Nephron progenitor cell (in vitro differentiated cells): ENCODE measurements at places on chromosomes 4 and X.

DNA sequence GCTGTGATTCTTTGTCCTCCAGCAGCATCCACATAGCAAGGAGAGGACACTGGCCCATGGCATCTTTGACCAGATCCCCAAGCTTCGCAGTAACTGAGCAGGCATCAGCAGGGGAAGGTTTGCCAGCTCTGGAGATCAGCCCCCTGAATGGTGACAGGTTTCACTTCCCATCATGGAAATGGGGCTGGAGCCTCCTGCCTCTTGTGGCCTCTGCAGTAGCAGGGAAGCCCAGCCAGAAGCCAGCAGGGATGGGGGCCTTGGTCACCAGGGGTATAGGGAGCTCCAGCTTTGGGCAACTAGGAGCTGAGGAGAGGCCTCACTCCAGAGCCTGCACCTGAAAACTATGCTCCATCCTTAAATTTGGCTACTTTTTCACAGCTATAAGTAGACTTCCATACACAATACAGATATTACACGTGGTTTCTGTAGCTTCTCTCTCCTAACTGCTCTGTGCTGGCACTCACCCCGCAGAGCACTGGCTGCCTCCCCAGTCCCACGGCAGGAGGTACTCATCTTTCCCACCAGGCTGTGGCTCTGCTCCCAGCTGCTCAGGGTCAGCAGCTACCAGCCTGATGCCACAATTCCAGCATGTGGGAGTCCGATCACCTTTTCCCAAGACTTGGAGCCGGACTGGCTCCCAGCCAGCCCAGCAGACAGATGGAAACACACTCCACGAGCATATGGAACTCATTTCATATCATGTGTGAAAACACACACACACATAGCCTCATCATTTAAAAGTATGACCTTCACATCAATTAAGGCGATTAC is 2.8 kb downstream of the TMEM271 start:
- DNase-seq = no peak

DNA sequence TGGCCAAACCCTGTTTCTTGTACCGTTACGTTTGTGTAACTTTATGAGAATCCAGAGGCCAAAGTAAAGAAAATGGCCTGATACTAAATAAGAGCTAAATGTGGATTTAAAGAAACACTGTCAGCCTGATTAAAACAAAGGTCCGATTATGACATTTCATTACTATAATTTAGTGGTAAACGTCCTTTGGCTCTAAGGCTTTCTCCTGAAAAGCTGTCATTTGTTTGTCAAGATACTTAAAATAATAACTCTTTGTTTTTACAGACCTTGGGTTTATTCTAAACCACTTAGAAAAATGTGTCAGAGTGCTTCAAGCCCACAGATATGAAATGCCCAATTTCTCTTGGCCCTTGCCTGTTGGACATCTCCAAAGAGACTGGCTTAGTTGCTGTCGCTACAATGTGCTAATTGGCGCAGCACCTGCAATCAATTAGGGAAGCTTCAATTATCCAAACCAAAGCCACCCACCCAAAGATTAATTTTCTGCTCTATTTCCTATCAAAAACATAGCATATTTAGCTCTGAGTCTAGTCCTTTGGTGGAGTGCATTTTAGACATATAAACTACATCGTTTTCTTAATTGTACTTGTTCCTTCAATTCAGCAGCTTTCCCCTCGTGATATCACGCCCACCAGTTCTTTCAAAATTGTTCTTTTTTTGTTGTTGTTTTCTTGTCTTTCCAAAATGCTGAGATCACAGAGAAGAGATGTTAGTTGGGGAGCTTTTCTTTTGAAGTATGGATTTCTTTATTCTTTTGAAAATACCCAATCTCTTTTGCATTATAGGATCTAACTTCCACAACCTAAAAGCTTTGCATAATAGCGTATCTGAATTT is 13.6 kb downstream of the SMIM20 start:
- DNase-seq = no peak

DNA sequence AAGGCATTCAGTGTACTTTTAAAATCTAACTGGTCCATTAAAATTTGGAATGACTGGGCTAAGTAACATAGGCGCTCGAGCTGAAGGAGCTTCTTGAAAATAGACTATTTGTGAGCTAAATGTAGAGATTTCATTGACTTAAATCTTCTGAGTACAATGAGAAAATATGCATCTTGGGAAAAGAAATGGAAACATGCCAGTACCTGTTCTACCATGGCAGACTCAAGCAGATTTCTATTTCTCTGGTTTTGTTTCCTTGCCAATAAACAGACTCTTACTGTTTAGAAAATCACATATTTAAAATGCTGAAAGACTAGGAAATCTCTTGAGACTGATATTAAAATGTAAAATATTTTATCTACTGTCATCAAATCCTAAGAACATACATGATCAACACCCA is 678.1 kb downstream of the FAT4 start:
- DNase-seq = no peak

- DNase-seq = no peak
These were observed 33.6 kb downstream of the RPGR start for GRCh38 chrX:38293741-38294140.

DNA sequence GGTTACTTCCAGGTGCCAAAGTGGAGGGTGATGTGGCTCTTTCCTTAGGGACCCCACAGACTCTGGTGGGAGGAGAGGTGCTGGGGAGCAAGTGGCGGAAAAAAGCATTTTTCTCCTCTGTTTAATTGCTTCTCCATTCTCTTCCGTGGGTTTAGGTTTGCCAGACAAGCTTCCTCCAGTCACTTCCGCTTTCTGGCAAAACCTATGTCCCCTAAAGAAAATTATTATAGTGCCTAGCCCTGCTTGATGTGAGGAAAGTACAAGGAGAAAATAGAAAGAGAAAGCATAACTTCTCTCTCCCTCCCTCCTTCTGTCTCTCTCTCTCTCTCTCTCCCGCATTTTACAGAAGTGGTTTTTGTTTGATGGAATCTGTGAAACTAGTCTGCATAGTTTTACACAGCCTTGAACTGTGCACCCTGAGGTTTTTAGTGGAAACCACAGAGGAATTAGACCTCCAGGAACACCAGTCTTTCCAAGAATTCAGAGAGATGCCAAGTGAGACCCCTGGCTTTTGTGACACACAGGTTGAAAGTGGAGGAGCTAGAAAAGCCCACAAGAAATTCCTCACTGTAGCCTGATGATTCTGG is 231.1 kb upstream of the ANXA3 start:
- DNase-seq = no peak

DNA sequence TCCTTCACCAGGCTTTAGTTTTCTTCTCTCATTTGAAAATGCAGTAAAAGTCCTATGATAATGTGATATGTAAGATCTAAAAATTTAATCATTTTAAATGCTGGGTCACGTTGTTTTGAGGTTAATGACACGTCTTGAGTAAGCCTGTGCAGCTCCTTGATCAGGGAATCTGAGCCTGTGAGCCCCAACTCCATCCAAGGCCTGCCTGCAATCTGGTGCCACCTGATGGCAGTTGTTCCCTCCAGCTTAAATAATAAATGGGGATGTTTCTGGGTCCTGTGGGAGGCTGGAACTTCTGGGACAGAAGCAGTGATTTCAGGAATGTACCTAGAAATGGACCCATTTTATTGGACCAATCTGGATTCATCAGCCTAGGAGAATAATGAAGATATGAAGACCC is 455.4 kb upstream of the ADGRL3 start:
- DNase-seq = no peak

DNA sequence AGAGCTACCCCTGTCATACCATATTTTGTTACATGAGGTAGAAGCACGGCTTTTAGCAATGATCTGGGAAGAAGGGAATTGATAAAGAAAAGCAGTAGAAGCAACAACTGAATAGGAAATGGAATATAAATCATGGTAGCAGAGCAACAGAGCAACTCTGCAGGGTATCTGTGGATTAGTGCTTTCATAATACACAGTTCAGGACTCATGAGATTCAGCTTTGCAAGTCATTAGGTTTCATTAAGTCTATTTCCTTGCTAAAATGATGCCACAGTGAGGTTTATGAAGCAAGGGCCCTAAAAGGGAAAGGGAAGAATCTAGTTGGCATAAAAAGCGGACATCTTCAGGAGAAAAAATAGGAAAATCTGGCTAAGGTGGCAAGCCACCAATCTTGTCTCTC is 45.6 kb upstream of the GRPR start:
- no peak for DNase-seq

DNA sequence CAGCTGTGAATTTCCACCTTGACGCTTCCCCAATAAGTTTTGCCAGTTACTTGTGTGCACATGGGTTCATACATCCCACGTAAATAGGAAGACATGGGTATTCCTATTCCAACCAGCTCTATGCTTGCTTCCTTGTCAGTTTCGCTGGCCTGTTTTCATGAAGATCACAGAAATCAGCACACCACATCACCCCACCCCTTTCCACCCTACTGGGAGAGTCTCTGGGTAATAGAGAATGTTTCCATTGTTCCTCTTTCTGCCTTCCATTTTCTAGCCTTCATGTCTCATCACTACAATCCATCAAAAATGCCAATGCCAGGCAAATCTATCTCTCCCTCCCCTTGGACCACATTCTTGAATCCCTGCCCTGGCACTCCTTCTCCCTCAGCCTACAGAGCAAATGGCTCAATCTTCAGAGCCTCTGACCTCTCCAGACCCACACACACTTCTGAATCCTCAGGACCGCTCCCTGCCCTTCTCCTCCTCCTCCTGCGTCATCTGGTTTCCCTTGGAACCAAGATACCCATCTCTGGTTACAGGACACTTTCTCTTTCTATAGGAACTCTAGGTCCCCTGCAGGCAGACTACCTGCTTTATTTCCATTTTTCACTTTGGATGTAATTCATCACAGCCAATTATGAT is 323.3 kb downstream of the DHX15 start:
- DNase-seq = no peak

- DNase-seq = no peak
These were observed 2.0 kb downstream of the GJB1 start for GRCh38 chrX:71225009-71225408.

DNA sequence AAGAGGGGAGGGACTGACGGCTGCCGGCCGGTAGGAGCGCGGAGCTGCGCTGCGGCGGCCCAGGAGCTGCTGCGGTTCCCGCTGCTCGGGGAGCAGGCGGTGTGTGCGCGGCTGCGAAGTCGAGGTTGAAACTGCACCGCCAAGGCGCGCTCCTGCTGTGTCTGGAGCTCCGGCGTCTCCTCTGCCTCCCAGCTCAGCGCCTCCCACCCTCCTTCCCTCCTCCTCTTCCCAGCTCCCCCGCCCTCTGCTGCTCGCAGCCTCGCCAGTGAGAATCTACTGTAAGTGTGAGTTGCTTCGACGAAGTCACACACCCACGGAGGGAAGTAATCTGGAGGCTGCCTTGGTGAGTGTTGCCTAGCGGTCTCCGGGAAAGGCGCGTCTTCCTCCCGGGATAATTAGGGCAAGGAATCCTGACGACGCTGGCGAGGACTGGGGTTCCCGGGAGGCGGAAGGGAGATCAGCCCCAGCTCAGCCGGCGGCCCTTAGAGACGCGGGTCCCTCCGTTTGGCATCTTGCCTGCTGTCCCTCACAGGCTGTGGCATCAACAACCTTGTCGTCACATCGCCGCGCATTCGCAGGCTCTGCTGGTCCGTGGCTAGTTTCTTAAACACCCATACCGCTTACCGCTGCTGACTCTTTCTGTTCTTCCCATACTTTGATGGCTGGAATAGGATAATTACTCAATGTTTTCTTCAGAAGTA is at the start of gene EPHA5:
Gene EPHA5, minus strand, starts transcription at position 159 of the 701 bp plus-strand sequence. CDS start 747 bp downstream, outside the sequence.
- DNase-seq = peak; percentile 83

DNA sequence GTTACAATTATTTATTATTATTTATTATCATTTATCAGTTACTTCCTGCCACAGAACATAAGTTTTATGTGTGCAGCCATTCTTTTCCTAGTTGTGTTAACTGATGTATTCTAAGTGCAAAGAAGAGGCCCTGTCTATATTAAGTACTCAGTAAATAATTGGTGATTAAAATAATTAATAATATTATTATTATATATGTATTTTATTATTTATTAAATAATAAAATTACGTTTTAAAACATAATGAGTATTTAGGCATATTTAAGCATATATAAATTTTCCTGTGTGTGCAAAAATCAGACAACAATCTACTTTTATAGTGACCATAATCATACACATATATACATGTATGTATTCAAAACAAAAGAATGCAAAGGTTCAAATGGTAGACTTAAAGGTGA is 1871.6 kb upstream of the IGFBP7 start:
- no peak for DNase-seq

GRCh38 chr4:73028621-73029020 is 40.9 kb downstream of the COX18 start:
- no peak for DNase-seq

- DNase-seq = no peak
These were observed 6.3 kb downstream of the FMR1 start for GRCh38 chrX:147917700-147918695.

DNA sequence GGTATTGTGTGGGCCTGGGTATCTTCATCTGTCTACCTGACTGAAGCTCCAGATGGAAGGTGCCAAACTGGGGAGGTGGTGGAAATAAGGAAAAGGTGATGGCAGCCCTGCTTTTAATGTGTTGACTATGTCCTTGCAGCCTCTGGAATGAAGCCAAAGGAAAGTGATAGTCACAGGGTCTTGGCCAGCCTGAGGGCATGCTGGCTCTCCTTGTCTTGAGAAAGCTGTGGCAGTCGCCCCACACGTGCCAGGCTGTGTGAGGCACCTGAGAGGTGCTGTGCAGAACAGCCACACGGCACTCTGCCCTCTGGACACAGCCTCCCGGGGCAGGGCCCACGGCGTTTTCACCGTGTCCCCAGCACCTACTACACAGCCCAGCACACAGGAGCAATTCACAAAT is 77.6 kb downstream of the NAT8L start:
- no peak for DNase-seq

- no peak for DNase-seq
These were observed 50.5 kb downstream of the VEGFC start for GRCh38 chr4:176742211-176742610.

GRCh38 chr4:155900381-155900780 is 3.1 kb upstream of the TDO2 start:
- no peak for DNase-seq
